ENCODE measurements at places on chromosomes 16 and 17. TPM values are rescaled to one million over a fixed set of nuclear protein-coding genes. Genes with fewer than 3 reads are reported as not detected.
A peak's percentile ranks its signal among the peaks of the same experiment; 100 is the strongest.

- no peak for DNase-seq
Observed at GRCh38 chr16:14510939-14511799, 118.9 kb downstream of the PARN start.

CA4 gene
- not detected for total RNA-seq

- DNase-seq = no peak
Observed at GRCh38 chr16:25433388-25433787, 175.7 kb upstream of the ZKSCAN2 start.

DNA sequence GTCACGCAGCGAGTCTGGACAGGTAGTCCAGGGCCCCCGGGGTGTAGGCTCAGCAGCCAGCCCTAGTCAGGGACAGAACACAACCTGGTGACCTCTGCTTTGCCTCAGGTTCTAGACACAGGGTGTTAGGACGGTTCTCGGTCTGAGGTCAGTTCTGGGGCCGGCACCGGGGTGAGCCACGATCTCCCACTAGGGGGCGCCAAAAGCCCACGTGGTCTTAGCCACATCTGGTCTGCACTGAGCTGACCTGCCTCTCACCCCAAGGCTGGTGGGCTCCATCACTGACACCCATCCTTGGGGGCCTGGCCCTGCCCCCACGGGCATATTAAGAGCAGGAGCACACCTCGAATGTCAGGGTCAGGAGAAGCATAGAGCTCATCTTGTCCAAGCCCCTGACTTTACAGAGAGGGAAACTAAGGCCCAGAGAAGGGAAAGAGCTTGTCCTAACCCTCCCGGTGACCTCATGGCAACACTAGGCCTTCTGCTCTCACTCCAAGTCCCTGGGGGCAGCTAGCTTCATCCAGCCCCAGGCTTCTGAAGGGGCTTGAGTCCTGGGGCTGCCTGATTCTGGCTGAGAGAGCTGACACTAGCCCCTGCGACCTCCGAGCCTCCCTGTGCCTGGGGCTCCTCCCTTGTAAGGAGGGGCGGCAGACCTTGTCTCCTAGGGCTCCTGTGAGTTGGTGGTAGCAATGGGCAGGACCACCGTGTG, 9.0 kb downstream of the SLC5A10 start:
- peak; percentile 63 for DNase-seq

GRCh38 chr17:79857095-79857494, 17.9 kb upstream of the CBX4 start:
- no peak for DNase-seq

GRCh38 chr16:19463468-19464315, 46.0 kb downstream of the TMC5 start:
- no peak for DNase-seq

DNA sequence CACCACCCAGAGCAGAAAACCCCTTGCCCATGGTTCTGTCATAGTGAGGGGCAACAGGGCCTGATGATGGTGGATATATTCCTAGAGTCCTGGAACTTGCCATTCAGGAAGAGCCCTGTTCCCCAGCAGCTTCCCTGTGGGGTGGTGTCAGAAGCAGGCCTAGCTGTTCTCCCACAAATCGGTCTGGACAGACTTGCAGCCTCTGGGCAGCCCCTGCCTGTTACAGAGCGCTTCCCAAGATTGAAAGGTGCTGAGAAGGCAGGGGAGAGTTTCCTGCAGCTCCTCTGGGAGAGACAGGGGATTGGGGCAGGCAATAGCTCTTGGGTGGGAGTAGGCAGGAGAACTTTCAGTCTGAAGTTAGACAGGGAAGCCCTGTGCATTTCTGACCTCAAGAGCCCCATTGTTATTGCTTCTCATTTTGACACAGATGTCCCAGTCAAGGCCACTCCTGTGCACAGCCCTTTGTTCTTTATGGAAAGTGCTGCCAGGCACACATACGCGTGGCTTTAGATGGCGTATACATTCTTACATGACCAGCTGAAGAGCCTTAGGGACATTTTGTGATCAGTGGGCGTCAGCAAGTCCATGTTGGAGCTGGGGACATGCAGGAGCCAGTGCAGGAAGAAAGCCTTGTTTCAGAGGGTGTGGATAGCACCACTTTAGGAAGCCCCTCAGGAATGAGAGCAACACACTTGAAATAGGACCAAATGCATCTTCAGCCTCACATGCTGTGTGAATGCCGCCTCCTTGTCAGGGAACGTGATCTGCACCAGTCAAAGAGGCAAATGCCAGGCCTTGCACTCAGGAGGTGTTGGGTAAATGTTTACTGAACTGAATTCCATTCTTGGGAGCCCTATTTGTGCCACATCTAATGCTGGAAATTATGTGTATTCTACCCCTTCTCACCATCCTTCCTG, 67.5 kb downstream of the GNAO1 start:
- DNase-seq = no peak

DNA sequence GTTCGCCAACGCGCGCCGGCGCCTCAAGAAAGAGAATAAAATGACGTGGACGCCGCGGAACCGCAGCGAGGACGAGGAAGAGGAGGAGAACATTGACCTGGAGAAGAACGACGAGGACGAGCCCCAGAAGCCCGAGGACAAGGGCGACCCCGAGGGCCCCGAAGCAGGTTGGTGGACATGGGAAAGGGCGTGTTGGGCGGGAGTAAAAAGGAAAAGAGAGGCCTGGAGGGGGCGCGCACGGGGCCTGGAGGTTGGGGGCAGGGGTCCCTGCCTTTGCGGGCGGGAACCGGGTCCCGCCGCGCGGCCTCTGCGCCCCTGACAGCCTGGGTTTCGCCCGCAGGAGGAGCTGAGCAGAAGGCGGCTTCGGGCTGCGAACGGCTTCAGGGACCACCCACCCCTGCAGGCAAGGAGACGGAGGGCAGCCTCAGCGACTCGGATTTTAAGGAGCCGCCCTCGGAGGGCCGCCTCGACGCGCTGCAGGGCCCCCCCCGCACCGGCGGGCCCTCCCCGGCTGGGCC, 2.1 kb downstream of the IRX5 start:
- DNase-seq = no peak

GRCh38 chr16:4320571-4321137, 4.8 kb downstream of the GLIS2 start:
- no peak for DNase-seq

- no peak for DNase-seq
Observed at GRCh38 chr17:72338847-72339790, 218.3 kb downstream of the SOX9 start.

SMARCD2 gene
- 95.3 TPM for total RNA-seq

GRCh38 chr16:80346111-80346632, 194.6 kb upstream of the DYNLRB2 start:
- DNase-seq = no peak

- no peak for DNase-seq
Observed at GRCh38 chr17:19238167-19238505, 970 bp downstream of the EPN2 start.

C16orf96 gene
- total RNA-seq = 0.08 TPM

- DNase-seq = no peak
Observed at GRCh38 chr16:83623892-83624291, 183.9 kb upstream of the HSBP1 start.

- DNase-seq = no peak
Observed at GRCh38 chr16:53629607-53630312, 73.9 kb downstream of the RPGRIP1L start.

- no peak for DNase-seq
Observed at GRCh38 chr17:50661795-50662391, 27.2 kb downstream of the ABCC3 start.

DNA sequence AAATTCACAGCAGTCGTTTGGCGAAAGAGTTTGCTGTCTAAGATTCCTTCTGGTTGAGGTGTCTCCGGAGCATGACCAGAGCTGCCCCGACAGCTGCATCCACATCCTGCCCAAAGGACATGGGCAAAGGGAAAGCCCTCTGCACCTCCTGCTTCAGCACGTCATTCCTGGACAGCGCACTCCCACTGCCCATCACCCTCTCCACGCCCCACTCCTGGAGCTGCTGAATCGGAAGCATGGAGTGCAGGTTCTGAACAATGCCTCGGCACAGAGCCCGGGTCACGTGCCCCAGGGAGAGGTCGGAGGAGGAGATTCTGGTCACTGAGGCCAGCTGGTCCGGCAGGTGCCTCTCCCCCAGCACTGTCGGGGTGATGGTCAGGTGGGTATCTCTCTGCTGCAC, 1.3 kb upstream of the TRPV1 start:
- no peak for DNase-seq

DNA sequence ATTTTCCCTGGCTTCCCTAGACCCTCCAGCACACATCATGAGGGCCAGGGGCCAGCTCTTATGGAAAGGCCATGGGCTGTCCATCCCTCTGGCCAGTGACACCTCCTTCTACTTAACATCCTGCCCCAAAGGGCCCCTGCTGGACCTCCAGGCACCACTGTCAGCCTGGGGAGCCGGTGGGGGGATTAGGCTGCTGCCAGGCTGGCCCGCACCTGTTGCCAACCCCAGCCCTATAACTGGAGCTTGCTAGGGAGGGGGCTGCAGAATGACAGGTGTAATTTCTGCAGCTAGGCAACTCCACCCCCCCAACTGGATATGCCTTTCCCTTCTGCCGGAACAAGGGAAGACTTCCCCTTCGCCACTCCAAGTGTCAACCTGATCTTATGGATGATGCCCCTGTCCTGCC, 12.5 kb downstream of the RARA start:
- DNase-seq = no peak

DNA sequence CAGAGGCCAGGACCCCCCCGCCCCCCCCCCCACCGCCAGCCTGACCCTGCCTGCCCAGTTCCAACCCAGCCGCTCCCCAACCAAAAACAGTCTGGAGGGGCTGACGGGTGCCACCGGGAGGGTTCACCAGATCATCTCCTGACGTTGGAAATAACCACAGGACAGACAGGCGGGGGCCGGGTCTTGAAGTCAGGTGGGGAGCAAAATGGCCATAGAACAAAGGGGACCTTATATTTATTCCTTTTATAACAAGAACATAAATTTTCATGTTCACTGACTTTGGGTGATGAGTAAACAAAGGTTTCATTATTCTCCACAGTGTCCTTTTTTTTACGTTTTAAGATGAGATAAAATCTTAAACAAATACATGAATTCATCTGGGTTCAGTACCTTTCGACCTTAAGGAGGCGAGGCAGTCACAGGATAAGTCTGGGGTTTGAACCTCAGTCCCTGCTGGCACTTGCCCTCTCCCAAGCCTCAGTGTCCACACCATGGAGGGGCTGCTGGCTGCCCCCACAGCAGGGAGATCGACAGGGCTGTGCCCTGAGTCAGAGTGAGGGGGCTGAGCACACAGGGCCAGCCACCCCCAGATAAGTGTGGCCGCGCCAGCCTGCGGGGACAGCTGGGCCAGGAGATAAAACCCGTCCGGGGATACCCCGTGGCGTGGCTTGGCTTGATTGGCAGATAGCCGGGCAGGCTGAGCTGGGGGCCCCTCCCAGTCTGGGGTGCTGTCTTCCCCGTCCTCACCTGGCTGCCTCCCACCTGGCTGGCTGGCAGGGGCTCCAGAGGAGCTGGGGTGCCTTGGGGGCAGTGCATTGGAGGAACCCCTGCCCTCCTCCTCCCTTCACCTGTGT, 15.0 kb downstream of the SLC7A5 start:
- DNase-seq = no peak

OR2C1 gene
- total RNA-seq = not detected

GRCh38 chr17:61352781-61353491, 46.7 kb upstream of the TBX2 start:
- DNase-seq = no peak

BFAR gene
- total RNA-seq = 41.6 TPM

ABCC12 gene
- total RNA-seq = not detected

DNA sequence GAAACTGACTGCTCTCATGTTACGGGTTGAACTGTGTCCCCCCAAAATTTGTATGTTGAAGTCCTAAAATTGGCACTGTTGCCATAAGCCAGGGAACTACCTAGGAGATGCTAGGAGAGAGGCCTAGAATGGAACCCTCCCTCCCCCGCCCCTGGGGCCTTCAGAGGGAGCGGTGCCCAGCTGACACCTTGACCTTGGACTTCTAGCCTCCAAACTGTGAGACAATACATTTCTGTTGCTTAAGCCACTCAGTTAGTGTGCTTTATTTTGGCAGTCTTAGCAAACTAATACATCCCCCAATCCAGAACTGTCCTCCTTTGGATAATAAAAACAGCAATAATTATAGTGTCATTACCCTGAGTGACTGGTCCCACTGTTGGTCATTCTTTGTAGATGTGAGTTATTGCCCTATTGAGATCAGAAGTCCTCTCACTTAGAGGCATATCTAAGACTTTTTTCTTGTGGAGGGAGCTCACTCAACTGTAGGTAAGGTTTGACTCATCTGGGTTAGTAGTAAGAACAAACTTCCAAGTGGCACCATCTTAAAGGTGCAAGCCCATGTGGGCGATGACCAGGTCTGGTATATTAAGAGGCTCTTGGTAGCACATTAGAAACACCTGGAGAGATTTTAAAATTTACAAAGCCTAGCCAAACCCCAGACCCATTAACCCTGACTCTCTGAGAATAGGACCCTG, 93.0 kb upstream of the HLF start:
- no peak for DNase-seq

ABAT gene
- 8.7 TPM for total RNA-seq

CLCN7 gene
- 113 TPM for total RNA-seq

KRTAP4-5 gene
- total RNA-seq = not detected

GRCh38 chr17:74453665-74454196, 12.7 kb upstream of the CD300A start:
- peak; percentile 63 for DNase-seq

ITGA2B gene
- total RNA-seq = 297 TPM

GPR139 gene
- total RNA-seq = not detected

DNA sequence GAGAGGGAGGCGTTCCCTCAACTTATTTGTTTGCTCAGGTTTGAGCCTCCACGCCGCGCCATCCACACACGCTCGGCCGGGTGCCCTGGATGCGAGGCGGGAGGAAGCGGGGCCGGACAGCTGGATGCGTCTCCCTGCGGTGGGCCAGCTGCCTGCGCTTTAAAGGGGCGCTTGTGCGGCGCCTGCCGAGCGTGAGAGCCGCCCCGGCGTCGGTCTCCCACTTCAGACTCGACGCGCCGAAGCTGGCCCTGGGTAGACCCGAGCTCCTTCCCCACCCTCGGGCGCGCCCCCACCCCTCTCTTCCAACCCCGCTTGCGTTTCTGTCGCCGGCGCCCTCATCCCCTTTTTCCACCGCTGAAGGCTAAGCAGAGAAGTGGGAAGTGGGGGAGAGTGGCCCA, 527 bp upstream of the CHAD start:
- no peak for DNase-seq
